ENCODE measurements at places on chromosomes 2 and 18.

GRCh38 chr2:37619230-37619958 lies 52.0 kb downstream of the CDC42EP3 start:
- no peak for DNase-seq

GRCh38 chr2:172465417-172466334 lies 38.3 kb downstream of the ITGA6 start:
- DNase-seq, result peak; percentile 57

- no peak for DNase-seq
Measured at GRCh38 chr2:237691029-237691907, 63.9 kb downstream of the LRRFIP1 start.

DNA sequence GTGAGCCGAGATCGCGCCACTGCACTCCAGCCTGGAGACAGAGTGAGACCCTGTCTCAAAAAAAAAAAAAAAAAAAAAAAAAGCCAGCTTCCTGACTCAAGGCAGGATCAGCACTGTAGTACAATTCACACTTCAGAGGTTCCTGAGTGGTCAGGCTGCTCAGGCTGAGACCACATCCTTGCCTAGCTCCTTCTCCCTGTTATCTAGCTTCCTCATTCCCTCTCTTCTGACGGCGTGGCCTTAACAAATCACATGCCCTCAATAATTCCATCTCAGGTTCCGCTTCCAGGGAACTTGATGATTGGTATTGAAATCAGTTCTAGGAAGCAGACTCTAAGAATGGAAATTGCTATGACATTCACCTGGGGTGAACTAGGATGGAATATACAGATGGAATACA lies 29.8 kb upstream of the KDM3A start:
- no peak for DNase-seq

DNA sequence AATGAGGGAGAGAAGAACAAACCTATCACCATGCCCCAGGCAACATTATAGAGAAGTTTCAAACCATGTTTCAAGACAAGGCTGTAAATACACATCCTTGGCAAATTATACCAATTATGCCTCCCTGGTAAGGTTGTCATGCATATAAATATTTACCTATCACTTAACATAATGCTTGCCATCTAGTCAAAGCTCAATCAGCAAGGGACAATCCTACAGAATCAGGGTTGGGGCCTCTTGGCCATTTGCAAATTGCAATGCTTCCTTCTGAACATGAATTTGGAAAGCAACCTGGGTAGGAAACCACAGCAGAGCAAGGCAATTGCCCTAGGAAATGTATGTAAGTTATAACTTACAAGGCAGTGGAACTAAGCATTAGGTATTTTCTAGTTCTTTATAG lies 907.2 kb upstream of the CDH2 start:
- DNase-seq, result no peak

DNA sequence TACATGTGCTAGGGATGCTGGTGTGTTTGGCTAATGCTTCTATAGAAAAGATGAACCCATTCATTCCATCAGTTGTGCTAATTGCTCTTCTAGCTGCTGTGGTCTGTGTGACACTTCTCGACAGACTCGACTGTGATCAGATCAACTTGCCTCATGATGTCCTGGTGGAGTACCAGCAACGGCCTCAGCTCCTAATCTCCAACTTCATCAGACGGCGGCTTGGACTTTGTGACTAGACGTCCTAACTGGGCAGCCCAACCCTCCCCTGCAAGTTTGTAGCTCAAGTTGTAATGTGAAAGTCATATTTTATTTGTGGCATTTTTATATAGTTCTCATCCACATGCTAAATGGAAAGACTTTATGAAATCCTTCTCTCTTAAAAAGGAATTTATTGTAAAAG lies 33.0 kb downstream of the UPP2 start:
- no peak for DNase-seq

GRCh38 chr2:158099716-158100115 lies 2.0 kb upstream of the UPP2 start:
- no peak for DNase-seq

GRCh38 chr2:29603341-29603740 lies 318.0 kb downstream of the ALK start:
- no peak for DNase-seq

DNA sequence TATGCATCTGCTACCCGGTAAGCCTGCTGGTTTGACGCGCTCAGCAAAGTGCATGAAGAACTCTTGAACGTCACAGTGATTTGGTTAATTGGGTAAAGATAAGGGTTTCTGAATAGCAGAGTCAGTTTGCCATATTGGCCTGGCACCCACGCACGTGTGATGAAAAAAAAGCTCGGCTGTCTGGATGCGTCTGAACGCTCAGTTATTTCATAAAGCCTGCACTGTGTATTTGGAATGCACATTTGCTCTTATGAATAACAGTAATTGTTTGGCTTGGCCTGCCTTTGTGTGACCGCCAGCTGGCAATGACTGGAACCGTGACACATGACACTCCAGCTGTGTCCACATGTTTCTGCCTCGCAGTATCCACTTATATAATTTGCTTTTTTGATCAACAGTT lies 129.2 kb upstream of the MEIS1 start:
- DNase-seq, result no peak

DNA sequence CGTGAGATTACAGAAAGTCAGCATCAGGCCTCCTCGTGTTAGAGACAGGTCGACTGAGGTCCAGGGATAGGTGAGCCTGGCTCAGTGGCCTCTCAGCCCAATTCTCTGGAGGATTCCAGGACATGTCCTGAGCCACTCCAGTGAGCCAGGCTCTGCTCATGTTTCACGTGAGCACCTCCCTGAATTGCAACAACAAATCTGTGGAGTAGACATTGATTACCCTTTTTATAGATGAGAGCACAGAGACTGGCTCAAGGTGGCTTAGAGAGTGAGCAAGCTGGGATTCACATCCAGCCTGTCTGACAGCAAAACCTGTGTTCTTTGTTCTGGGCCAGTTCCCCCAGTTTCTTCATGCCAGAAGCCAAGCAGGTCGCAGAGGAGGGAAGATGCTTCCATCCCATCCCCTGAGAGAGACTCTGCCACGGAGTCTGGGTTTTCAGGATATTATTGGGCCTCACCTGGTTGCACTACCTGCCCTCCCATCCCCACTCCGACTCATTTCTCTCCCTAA lies 46.4 kb downstream of the HS1BP3 start:
- no peak for DNase-seq

- peak; percentile 14 for DNase-seq
Measured at GRCh38 chr2:178194600-178195389, 483 bp downstream of the OSBPL6 start.

GRCh38 chr2:126995621-126996377 lies 97.1 kb downstream of the TEX51 start:
- DNase-seq, result no peak

DNA sequence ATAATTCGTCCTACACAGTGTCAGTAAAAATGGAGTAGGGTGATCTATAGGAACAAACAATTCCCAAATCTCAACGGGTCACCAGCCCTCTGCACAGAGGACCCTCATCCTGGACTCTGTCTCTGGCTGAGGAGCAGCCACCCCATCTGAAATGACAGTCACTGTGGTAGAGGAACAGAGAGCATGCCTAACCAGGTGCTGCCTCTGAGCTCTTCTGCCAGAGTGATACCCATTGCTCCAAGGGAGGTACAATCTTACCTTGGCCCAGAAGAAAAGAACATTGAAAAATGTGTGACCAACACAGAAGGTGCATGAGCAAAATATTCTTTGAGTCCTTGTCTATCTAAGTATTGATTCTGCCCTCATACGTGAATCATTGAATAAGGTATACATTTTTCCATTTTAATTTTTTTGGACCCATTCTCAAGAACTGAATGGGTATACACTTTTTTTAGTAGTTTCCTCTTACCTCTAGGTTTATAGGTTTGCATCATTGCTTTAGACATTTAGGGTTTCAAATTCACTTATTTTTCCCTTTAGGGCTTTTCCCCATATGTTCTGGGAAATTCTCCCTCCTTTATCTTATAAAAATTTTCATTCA lies 8.7 kb downstream of the SP140 start:
- DNase-seq, result no peak

DNA sequence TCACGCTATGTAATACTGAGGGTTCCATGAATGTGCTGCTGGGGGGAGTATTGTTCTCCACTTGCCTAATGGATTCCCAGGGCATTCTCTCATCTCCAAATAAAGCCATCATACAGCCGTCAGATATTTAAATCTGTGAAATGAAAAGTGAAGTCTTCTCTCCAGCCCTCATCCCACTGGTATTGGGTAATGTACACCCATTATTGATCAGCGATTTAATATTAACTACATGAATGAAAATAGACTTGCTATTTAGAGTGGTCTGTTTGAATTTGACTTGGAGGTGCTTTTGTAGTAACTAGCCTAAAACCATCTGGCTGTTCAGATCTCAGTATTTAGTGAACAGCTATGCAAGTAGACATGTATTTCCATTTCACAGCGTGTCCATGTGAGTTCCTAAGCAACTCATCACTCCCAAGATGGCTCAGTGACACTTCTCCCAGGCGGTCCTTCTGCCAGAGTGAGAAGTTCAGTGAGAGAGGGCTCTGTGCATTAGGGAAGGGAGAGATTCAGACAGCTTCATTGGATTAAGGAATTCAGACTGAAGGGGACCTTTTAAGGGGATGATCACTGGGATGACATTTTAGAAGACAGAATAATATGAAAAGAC lies 140.7 kb downstream of the WDSUB1 start:
- no peak for DNase-seq

GRCh38 chr2:166127217-166128155 lies at the start of gene SCN1A:
TSS of gene SCN1A (minus strand) at chr2:166128020. CDS start at chr2:166073621, 54,399 bp downstream.
- DNase-seq, result no peak

- DNase-seq, result no peak
Measured at GRCh38 chr18:71405169-71405809, 1116.4 kb downstream of the SOCS6 start.

DNA sequence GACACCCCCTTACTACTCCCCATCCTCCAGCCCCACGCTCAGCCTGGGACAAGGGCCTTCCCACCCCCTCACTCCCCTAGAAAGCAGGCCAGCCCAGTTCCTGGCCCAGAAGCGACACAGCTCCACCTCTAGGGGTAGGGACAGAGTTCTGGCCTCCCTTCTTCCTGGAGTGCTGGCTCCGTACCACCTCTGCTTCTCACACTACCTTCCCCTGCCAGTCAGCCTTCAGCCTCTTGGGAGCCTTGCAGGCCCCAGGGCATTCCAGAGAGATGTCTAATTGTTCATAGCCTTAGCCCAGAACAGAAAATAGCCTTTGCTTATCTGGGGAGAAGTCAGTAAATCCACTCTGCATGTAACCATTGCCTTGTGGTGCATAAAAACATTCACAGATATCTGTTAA lies 13.1 kb upstream of the CATIP start:
- no peak for DNase-seq

- no peak for DNase-seq
Measured at GRCh38 chr2:231523451-231524285, 6.6 kb downstream of the NMUR1 start.

- DNase-seq, result no peak
Measured at GRCh38 chr2:735670-736218, 58.5 kb upstream of the TMEM18 start.

All from activated CD4-positive, alpha-beta T cell treated with anti-CD3 and anti-CD28 coated beads for 24 hours (primary cell).